Activated T-cell treated with anti-CD3 and anti-CD28 coated beads, Interleukin-2, amount 50 U/mL, for 24 hours (primary cell): ENCODE measurements at places on chromosomes 3 and 15.

DNA sequence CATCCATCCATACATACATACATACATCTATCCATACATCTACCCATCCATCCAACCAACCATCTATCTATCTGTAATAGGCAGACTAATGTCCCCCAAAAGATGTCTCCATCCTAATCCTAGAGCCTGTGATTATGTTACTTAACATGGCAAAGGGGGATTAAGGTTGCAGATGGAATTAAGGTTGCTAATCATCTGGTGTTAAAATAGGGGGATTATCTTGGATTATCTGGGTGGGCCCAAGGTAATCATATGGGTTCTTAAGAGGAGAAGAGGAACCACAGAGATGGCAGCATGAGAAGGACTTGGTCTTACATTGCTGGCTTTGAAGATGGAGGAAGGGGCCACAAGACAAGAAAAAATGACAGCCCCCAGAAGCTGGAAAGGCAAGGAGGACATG lies 14.7 kb upstream of the RPL29 start:
- no peak for DNase-seq

GRCh38 chr3:149620291-149621020 lies 37.4 kb downstream of the WWTR1 start:
- no peak for DNase-seq

- no peak for DNase-seq
Observed at GRCh38 chr3:159971311-159971710, 17.3 kb upstream of the IL12A start.

DNA sequence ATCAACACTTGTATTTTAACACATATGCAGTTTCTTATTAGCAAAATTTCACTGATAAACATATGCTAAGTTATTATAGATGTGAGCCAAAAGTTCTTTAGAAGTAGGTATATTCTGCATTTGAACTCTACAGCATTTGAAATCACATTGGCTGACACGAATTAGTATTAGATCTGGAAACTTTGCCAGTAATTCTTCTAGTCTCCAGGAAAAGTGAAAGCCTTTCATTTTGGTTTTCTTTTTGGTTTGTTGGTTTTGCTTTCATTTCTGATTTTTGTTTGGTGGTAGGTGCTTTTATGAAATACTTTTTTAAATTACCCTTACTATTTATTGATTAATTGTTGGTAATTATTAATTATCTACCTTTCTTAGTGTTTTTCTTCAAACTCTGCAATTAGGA lies 72.9 kb downstream of the RBMS3 start:
- no peak for DNase-seq
